ENCODE measurements at places on chromosomes 1 and 21.
A peak's percentile ranks its signal among the peaks of the same experiment; 100 is the strongest.

GRCh38 chr1:44775930-44776729 lies 790 bp downstream of the RPS8 start:
- no peak for DNase-seq

DNA sequence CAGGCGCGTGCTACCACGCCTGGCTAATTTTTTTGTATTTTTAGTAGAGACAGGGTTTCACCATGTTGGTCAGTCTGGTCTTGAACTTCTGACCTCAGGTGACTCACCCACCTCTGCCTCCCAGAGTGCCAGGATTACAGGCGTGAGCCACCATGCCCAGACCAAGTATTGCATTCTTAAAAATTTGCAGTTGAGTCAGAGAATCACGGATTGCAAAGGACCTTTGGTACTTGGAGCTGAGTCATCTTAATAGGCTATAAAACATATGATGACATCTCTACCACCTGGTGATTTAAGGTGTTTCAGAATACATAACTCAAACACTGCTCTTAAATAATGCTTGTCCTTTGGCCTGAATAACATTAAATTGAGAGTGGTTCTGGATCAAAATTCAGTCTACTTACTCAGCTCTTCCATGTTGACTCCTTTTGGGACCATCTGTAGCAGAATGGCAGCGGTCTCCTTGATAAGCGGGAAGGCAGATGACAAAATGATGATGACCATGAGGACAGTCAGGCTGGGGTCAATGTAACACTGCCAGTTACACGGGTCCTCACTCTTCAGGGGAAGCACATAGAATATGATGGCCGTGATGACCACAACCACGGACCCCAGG lies 10.4 kb downstream of the SLC30A10 start:
- DNase-seq: no peak

DNA sequence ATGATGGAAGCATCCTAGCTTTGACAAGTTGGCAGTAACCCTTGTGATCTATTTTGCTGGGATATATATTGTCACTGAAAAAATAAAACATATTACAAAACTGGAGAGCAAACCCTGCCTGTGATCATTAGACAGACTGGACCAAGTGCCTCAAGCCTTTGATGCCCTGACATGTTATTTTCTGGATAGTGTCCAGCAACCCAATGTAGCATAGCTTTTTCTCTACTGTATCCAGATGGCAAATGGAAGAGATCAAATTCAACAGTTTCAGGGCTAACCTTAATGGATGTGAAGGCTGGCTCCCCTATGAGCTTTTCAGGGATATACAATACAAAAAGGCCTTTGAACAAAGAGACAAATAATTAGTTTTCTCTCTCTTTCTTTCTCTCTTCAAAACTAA lies 25.1 kb downstream of the WARS2 start:
- DNase-seq: no peak

DNA sequence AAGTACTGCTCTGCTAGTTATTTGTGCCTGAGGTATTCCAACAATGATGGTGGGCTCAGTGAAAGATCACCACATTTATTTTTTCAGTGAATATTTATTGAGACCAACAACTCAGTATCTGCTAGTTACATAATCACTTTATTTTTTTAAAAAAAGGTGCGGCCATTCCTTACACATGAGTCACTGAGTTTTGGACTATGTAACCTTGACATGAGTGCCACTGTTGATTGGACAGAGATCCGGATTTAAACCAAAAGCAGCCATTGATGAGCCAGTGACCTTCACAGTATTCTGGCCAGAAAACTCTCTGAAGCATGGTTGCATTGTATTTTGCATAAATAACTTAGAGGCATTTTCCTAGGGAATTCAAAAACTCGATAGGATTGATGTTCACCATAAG lies 79.5 kb downstream of the NUF2 start:
- no peak for DNase-seq

DNA sequence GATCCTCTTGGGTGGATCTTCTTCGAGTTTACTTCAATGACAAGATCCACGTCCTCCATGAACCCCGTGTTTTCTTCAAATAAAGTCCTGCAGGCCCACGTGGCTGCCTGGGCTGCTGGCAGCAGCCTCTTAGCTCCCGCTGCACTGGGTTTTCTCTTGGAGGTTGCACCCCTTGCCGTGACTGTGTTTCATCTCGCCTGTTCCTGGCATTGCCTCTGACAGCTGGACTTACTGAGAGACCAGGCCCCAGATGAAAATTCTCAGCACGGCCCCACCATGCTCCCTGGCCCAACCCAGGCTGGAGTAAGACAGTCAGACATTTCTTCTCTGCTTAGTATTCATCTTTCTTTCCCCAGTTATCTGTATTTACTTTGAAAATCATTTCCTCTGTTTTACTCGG lies 274.8 kb upstream of the RUNX1 start:
- no peak for DNase-seq

DNA sequence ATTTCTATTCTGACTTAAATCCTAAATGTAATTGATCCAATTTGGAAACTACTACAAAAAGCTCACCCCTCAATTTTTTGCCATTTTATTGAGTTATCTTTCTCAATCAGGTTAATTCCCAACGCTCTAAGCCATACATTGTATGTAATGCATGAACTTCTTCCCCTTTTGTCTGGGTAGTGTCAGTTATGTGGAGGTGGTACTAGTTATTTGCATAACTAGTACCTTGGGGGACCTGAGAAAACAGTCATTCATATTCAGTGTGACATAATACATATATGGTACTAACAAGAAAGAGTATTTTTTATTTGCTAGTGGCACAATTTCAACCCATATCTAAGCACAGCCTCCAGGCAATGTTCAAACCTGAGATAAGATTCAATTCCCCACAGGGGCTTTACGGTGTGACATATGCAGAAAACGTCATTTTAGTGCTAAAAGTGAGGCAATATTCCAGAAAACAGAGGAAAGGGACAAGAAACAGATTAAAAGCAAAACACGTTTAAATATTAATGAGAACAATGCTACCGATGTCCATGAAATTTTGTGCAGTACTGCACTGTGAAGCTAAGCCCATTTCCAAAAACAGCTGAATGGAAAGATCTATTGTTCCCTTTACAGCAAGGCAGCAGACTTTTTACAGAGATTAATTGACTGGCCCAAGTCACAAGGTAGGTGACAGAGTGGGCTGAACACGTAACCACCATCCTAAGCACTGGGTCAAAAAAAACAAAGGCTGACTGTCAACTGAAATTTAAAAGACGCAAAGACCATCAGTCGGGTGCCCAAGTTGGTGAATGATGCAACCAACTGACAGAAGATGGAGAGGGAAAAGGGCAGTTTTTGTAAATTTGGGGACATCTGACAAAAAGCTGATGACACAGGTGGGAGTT lies 1.4 kb downstream of the HLCS start:
- DNase-seq: no peak

DNA sequence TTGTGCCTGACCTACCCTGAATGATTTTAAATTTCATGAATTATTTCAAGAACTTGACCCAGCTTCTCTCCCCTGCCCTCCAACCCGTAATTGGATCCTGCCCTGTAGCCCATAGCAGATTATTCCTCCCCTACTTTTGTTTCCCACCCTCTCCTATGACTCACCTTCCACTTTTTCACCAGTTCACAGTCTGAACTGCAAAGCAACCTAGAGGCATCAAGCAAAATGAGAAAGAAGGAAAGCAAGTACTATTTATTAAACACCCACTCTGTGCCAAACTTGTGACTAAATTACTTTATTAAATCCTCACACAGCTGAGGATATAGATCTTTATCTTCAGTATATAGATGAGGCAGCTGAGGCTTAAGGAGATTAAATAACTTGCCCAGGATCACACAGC lies 20.7 kb upstream of the IKBKE start:
- DNase-seq: no peak

DNA sequence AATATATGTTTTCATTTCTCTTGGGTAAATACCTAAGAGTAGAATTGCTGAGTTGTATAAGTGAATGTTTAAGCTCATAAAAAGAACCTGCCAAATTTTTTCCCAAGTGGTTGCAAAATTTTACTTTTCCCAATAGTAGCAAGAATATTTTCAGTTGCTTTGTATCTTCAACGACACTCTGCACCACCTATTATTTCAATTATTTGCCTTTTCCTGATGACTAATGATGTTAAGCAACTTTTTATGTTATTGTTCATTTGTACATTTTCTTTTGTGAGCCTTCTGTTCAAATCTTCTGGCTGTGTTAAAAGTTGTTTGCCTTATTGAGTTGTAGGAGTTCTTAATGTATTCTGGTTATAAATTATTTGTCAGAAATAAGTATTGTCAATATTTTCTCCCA lies 299.1 kb upstream of the NRIP1 start:
- DNase-seq: no peak

GRCh38 chr1:108016451-108016920 lies 51.5 kb upstream of the VAV3 start:
- peak; percentile 66 for DNase-seq

- DNase-seq: peak; percentile 54
Observed at GRCh38 chr1:2358072-2358471, 33.3 kb downstream of the MORN1 start.

DNA sequence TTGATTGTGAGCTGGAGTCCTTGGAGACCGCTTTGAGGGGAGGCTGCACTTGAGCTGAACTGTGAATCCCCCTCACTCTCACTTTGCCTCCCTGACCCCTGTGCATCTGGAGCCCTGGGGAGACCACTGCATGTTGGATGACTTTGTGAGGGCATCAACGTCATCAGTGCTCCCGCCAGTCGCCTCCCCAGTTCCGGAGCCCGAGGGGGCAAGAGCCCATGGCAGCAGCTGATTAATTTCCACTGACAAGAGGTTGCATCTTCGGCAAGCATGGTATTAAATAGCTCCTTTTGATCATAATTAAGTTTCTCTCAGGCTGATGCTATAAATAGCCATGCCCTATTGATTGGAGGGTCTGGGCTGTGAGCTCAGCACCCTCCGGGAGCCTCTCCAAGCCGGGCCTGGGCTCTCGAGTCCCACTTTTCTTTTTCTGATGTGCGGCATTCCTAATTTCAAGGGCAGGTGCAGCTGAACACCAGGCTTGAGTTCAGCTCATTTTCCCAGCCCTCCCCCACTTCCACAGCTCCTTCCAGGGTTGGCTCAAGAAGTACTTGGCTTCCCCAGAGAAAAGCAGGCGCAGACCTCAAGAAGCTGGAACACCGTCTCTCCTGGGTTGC lies 33.2 kb downstream of the KCND3 start:
- no peak for DNase-seq

DNA sequence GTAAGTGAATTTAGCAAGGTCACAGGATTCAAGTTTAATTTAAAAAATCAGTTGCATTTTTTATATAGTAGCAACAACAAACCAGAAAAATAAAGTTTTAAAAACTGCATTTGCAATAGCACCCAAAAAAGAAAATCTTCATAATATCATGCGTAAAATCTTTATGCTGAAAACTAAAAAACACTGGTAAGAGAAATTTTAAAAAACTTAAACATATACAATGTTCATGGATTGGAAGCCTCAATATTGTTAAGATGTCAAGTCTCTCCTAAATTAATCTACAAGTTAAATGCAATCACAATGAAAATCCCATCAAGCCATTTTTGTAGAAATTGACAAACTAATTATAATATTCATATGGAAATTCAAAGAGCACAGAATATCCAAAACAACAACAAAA lies 65.6 kb downstream of the ENAH start:
- no peak for DNase-seq

- no peak for DNase-seq
Observed at GRCh38 chr1:198254948-198255347, 98.2 kb downstream of the NEK7 start.

GRCh38 chr21:41183575-41183974 lies 15.6 kb downstream of the BACE2 start:
- DNase-seq: no peak

- peak; percentile 93 for DNase-seq
Observed at GRCh38 chr1:1406821-1407635, at the start of gene MRPL20. Gene MRPL20 (minus strand): TSS chr1:1407293. CDS start chr1:1407217, 76 bp downstream.

Data from RWPE2 (cell line).